ENCODE measurements at places on chromosomes 7 and 10.
A peak's percentile ranks its signal among the peaks of the same experiment; 100 is the strongest.

GRCh38 chr10:30057421-30057841 is 2.0 kb downstream of the JCAD start:
- DNase-seq: no peak

DNA sequence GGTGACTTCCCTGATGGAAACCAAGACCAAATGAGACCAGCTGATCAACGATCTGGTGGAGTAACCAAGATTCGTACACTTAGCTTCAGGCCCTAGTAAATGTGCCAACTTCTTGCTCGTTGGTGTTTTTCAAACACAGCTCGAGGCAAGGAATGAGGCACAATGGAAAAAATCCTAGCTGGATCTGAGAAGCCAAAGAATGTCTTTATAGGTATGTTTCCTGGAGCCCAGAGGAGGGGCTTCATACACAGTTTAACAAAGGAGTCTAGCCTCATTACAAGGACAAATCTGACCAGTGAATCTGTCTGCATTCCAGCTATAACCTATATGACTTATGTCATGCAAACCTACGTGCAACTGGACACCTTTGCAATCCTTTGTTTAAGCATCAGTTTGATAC is 3.7 kb downstream of the COL17A1 start:
- DNase-seq: no peak

DNA sequence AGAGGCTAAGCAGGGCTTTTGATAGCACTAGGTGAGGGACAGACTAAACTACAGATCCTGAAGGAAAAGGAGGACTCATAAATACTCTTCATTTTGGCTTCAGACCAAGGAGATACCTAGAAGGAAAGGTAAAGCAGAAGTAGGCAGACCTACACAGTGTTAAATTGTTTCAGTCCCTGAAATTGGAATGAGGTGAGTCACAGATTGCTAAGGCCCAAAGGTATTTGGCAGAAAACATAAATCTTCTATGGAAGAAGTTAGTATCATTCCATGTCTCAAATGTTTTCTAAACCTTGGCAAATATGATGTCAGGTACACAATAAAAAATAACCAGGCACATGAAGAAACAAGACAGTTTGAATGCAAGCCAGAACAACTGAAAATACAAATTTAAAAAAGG is 30.0 kb downstream of the MTERF1 start:
- no peak for DNase-seq

DNA sequence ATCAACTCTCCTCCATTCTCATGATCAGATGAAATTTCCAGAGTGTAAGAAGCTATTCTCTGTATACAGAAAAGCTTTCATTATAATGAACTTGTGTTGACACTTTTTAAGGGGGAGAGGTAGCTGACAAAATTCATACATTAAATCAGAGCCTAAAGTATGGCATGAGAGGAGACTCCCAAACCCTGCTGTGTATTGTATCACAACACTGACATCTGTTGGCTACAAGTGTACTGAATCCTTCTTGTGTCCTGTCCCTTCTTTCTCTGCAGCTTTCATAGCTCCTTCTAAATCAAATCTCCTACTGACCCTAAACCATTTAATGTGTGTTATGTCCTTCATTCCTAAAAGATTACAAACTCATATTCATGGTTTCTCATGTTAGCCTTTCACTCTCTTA is 70.9 kb downstream of the GCC1 start:
- DNase-seq: no peak

DNA sequence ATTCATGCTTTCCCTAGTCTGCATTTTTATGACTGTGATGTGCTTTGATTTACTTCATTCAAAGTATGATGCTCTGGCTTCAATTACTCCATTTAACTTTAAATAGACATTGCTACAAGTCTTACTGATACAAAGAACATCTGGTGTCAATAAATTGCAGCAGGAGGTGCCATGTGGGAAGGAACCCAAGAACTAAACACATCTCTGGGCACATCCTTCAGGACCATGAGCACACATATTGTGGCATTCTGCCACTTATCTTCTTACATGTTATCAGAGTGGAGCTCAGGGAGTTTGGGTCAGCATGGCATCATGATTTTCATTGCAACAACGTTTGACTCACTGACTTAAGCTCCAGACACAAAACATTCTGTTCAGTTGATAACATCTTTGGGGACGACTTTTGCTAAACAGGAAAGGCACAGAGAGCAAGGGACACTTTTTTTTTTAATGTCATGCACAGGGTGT is 227.0 kb downstream of the DKK1 start:
- no peak for DNase-seq

- no peak for DNase-seq
Measured at GRCh38 chr10:11429439-11430052, 181.9 kb downstream of the USP6NL start.

DNA sequence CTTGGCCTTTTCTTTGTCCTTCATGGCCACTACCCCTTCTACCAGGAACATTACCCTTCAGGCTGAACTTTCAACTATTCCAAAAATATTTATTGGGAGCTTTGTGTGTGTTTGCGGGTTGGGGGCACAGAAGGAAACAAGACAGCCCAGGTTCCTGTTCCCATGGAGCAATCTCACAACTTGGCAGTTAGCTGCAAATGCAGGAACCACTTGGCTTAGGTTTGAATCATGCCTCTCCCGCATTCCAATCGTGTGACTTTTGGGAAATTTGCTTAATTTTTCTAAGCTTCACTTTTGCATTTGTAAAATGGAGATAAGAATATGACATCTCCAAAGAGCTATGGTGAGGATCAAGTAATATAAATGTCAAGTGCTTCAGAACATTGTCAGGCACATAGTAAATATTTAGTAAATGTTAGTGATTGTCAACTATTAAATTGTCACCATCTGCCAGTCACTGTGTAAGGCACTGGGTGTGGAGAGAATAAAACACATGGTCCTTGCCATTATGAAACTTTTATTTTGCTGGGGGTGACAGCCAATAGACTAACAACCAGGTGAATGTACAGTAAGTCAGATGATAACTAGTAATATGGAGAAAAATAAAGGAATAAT is 277.1 kb downstream of the SNX13 start:
- no peak for DNase-seq

DNA sequence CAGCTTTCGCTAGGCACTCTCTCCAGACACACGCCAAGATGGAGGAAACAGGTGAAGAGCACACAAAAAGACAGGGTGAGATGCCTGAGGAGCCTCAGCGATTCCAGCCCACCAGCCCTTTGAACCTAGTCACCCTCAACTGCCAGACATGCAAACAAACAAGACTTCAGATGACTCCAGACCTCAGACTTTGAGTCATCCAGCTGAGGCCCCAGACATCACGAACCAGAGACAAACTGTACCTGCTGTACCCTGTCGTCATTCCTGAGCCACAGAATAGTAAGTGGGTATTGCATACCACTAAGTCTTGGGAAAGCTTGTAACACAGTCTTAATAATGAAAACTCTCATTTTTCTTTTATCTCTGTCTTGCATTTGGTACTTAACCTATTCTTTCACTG is 126.6 kb upstream of the LSM8 start:
- no peak for DNase-seq

DNA sequence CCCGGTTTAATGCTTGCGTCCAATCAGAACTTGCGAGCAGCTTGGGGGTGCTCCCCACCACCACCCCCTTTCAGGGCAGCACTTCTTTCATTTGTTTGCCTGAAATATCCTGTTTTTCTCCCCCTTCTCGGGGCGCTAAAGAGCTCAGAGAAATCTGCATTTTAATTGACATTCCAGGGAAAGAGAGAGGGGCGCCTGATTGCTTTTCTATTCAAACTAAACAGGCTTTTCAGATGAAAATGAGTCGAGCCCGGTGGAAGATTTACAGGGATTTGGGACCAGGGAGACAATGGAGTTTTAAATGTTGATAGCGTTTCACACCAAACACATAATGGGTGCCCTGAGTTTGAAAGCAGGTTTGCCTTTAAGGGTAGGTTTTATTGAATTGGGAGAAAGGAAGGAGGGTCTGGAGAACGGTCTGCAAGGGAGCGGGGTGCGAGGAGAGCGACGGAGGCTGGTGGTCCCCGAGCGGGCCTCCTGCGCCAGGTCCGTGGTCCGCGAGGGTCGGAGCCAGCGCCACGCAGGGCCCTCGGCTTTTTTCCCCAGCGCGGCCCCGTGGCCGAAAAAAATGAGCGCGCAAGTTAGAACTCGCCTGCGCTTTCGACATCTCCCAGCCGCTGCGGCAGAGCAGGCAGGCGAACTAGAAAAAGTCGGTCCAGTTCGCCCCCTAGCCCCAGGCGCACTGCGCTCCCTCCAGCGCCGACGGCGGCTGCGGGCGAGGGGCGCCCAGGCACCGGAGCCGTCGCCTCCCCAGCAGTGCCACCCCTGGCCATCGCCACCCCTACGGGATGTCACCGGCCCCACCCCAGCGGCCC is 1.3 kb downstream of the FGFR2 start:
- DNase-seq: no peak

DNA sequence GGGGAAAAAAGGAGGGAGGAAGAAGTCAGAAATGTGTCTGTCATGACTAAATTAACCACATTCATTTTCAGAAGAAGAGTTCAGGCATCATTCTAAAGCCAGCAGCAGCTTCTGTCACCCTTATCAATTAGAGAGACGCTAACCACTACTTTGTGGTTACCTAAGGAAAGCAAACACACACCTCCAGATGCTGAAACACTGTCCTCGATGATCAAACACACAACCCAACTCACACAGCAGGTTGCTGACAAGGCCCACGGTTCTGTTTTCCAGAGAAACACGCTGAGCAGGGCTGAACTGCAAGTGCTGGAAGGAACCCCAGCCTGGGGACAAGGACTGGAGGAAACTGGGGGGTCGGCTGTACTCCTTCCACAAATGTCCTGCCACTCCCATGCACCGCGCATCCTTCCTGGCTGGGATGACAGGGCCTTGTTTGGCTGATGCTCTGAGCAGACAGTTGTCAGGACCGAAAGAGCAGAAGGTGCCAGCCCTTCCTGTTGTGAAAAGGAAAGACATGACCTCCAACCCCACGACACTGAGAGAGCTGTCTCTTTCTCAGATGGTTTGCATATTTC is 36.6 kb downstream of the PRKCQ start:
- DNase-seq: peak; percentile 53

- DNase-seq: no peak
Measured at GRCh38 chr10:31705136-31705535, 223.5 kb downstream of the ARHGAP12 start.

- DNase-seq: no peak
Measured at GRCh38 chr10:83023662-83024061, 1115.6 kb upstream of the GHITM start.

GRCh38 chr10:78597796-78598555 is 470.8 kb upstream of the ZMIZ1 start:
- no peak for DNase-seq

- no peak for DNase-seq
Measured at GRCh38 chr10:71837098-71837827, 13.8 kb downstream of the PSAP start.

- no peak for DNase-seq
Measured at GRCh38 chr7:30616318-30616717, 21.6 kb downstream of the GARS1 start.

GRCh38 chr7:2736411-2736914 is 48.5 kb downstream of the AMZ1 start:
- no peak for DNase-seq

DNA sequence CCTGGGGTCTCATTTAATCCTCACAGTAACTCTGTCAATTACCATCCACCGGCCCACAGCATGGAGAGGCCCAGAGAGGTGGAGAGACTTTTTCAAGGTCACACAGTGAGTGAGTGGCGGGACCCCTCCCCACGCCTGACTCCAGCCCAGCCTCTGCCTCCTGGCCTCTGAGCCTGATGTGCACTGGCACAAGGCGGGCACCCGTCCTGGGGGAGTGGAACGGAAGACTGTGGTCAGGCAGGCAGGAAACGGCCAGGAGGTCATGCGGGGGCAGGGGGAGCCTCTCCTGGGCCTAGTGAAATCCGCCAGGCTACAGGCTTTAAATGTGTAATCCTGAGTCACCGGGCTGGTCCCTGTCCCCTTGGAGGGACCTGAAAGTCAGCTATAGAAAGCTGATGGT is 32.2 kb downstream of the ZCCHC24 start:
- DNase-seq: peak; percentile 45

- no peak for DNase-seq
Measured at GRCh38 chr10:127739908-127740307, 2.9 kb downstream of the FOXI2 start.

DNA sequence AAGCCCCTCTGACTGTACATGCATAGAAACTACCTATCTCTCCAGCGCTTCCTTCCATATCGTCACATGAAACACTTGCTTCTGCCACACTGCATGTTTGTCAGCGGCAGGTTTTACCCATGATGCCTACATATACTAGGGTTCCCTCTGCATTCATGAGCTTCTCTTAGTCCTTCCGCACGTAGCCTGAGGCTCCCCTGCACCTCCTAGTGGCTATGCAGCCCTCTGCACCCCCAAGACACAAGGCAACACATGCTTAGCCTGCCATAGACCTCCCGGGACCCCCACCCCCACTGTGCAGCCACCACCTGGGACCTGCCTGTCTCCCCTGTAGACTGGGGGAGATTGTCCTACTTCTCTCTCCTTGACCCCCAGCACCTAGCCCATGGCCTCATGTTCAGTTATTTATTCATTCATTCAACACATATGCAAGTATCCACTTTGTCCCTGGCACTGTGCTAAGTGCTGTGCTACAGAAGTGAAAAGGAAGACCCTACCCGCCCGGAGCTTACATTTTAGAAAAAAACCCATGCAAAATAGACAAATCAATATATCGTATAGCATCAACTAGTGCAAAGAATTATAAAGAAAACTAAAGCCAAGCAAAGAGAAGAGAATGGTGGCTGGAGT is 23.5 kb downstream of the TMEM273 start:
- peak; percentile 45 for DNase-seq

GRCh38 chr7:40843338-40843985 is 708.7 kb downstream of the SUGCT start:
- DNase-seq: no peak

GRCh38 chr10:119176166-119176565 is 2.4 kb downstream of the PRDX3 start:
- no peak for DNase-seq

DNA sequence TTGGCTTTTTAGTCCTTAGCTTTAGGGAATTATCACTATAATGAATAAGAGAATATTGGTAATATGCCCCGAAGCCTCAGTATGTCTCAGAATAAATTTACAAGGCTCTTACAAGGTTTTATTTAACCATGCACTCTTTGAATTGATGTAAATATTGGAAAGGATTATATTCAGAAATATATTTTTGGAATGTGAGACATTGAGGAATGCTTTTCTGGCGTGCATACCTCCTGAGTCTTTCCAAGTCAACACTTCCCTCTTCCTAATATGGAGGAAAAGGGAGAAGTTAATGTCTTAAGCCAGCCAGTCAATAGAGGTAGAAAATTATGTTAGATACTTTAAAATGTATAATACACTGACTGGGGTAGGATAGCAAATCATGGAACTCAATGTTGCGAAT is 1.2 kb upstream of the OR2F1 start:
- no peak for DNase-seq
